ENCODE measurements at places on chromosomes 3 and 15.
A peak's percentile ranks its signal among the peaks of the same experiment; 100 is the strongest.

DNA sequence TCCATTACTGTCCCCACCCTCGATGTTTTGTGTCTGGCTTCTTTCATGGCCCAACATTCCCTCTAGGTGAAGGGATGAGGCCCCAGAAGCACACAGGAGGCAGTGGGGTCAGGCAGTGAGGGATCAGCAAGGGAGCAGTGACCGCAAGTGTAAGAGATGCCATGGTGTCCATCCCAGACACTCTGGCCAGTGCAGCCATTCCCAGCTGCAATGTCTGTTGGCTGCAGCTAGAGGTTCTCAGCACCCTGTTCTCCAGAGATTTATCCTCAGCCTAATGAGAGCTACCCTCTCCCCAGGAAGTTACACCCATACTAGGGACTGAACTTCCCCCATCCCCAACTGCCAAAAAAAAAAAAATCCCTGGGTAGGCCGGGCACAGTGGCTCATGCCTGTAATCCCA, 40.2 kb downstream of the TRANK1 start:
- DNase-seq = no peak

- DNase-seq = no peak
These were observed 161.0 kb upstream of the HES1 start for GRCh38 chr3:193974671-193975535.

- DNase-seq = no peak
These were observed 44.2 kb upstream of the PLXNA1 start for GRCh38 chr3:126938520-126939337.

DNA sequence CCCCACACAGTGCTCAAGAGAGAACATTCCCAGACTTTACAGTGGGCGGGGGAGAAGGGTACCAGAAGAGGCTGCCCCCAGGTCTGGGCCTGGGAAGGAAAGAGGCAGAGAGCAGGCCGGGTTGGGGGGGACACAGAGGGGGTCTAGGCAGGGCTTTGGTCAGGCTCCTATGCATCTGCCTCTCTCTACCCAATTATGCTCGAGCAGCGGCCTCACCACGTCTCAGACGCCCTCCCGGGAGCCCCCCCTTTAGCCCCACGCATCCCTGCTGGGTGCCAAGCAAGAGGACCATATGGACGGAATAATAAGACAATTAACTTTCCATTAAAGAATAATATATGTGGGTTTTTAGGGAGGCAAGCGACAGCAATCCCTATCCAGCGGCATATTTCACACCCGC, 32.8 kb downstream of the CACNA2D2 start:
- no peak for DNase-seq

GRCh38 chr3:163521261-163521660, 1557.0 kb downstream of the SI start:
- DNase-seq = no peak

DNA sequence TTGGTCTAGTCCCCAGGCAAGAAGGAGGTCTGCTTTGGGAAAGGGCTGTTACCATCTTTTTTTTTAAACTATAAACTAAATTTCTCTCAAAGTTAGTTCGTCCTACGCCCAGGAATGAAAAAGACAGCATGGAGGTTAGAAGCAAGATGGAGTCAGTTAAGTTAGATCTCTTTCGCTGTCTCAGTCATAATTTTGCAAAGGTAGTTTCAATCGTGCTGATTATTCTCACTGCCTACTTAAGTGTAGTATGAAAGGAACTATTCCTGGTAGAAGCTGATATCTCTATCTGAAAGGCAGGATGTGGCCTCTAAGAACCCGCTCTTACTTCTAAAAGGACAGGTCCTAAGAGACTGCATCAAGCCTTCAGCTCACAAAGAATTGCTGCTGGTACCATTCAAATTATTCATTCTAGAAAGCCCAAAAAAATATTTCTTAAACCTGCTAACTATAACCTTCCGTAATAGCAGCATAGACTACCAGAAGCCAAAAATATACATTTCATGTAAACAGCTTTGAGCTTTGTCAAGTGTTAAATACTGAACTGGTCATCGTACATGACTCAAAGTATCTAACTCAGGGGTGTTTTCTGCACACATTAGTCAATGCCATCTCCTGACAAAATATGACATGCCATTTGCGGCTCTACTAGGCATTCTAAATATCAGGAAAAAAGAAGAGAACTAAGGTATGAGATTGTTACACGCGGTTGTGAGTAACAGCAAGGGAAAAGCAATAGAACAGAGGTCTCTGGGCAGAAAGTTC, 96.0 kb upstream of the CCDC80 start:
- peak; percentile 34 for DNase-seq

DNA sequence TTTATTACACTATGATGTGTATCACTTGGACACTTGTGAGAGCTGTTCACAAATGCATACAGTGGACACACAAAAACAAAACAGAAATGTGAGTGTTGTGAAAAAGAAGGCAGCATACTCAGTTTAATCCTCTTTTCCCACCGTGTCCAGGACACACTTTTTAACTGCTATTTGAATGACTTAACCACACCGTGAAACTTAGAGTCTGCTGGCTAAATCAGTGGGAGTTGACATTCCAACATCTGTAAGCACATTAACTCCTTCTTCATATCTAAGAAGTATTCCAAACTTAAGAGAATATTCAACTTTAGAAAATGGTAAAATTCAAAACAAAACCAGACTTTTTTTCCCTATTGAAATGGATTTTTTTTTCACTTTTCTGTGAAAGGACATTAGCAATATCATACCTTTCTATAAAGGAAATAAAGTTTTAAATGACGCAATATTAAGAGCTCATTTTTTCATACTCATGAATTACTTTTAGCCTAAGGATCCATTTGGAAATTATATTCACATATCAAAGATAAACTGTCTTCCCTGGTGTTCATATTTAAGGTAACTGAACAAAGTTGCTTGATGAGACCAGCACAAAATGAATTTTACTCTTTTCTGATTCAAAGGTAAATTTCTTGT, 316.6 kb downstream of the RBMS3 start:
- DNase-seq = no peak

GRCh38 chr3:41159588-41160189, 39.6 kb upstream of the CTNNB1 start:
- peak; percentile 8 for DNase-seq

GRCh38 chr3:149122721-149123578, 6.5 kb upstream of the HPS3 start:
- DNase-seq = no peak

DNA sequence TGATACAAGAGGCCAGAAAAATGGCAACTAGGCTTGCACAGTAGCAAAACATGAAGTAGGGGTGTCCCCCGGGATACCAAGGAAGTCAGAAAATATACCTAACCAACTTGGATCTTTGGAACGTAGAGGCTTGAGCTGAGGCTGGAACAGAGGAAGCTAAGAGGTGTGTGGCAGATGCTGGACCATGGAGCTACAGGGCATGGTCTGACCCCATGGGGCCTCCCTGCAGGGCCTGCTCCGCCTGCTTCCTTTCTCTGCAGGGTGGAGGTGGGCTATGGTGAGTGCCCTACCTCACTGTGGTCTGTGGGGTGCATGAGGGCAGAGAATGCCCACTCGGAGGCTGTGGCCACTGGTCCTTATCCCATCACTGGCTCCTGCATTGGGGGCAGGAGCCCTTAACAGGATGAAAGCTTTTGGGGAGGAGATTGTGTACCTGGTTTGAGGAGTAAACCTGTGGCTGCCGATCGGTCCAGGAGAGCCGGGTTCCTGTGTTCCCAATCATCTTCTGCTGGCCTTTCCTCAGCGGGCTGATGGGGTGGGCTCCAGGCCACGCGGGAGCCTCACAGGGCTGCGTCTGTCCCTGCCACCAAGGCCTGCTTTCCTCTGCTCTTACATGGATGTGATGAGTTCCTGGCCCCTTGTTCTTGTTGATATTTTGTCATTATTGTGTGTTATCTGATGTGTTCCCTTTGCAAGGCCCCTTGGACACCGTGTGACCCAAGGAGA, 96.8 kb downstream of the OCA2 start:
- DNase-seq = no peak

DNA sequence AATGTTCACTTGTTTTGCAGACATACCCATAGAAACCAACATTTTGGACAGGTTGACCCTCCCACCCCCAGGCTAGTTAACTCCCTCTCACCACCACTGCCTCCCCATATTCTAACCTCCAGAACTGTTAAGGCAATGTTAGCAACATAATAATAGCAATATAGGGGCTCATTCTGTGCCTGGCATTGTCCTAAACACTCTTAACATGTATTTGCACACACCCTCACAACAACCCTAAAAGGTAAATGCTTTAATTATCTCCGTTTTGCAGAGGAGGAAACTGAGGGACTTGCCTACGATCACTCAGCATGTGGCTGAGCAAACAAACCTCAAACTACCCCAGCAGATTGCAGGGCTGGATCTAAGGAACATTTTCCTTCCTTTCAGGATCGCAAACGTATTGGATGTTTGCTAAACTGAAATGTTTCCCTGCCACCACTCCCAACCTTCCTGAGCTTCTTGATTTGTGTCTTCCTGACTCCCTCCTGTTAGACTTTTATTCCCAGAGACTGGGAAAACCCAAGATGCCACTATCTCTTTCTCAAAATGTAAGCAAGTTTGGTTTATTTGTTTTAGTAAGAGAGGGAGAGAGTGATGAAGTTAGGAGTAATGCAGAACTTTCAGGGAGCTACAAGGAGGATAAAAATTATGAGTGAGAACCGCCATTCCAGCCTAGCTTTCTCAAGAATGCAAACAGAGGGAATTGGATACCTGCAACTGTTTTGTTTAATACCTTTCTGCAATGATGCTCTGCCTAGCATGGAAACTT, 1.3 kb downstream of the SCG5 start:
- DNase-seq = no peak

DNA sequence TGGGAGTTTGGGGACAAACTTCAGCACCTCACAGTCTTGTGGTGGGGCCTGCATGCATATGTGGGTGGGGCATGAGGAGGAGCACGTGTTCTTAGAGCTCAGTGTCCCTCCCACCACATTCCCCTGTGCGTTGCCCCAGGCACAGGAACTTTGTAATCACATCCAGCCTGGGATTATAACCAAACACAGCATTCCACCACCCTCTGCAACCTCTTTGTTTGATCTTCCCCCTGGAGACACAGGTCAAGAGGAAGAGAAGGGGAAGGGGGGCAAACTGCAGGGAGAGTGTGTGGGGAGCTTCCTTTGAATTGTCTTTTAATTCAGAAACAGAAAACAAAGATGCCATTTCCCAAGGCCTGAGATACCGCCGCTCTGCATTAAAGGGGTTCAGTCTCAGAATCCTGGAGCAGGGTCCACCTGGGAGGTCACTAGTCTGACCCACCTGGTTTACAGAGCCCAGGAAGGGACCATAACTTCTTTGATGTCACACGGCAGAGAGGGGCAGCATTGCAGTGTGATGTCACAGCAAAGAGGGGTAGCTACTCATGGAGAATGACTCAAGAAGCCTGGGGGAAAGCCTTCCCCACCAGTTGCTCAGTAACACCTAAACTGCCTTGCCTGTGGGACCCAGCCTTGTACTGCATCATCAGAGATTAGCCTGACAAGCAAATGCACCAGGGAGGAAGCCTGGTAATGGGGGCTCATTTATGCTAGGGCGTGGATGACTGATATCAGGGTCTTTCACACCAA, 106.3 kb upstream of the RNU6-1 start:
- DNase-seq = no peak

- DNase-seq = no peak
These were observed 92.6 kb upstream of the ZBTB20 start for GRCh38 chr3:115239717-115240116.

GRCh38 chr3:49519296-49519695, 35.0 kb upstream of the BSN start:
- DNase-seq = no peak

GRCh38 chr15:58463815-58464650, 32.2 kb downstream of the LIPC start:
- DNase-seq = no peak

- DNase-seq = no peak
These were observed 2.3 kb downstream of the B4GALT4 start for GRCh38 chr3:119238363-119238762.

- DNase-seq = no peak
These were observed 393.9 kb upstream of the MCTP2 start for GRCh38 chr15:93837450-93837849.

DNA sequence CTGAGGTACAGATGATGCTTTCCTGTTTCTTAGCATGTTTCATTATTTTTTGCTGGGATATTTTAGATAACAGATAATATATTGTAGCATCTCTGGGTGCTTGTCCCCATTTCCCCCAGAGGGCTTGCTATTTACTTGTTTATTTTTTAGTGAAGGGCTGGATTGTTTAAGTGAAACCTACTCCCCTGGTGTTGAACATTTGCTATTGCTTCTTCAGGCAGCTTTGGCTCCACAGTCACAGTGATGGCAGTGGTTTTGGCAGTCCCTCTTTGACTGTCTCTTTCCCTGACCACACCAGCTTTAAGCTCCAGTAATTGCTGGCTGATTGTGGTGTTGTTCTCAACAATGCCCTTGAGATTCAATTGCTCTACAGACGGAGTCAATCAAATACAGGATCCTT, 128.9 kb downstream of the KLF13 start:
- DNase-seq = no peak

- no peak for DNase-seq
These were observed 4.8 kb downstream of the MYO5C start for GRCh38 chr15:52290800-52291199.

- DNase-seq = no peak
These were observed 23.7 kb downstream of the SRPRB start for GRCh38 chr3:133829310-133829707.

- DNase-seq = no peak
These were observed 98.1 kb downstream of the SSR3 start for GRCh38 chr3:156456771-156457224.

DNA sequence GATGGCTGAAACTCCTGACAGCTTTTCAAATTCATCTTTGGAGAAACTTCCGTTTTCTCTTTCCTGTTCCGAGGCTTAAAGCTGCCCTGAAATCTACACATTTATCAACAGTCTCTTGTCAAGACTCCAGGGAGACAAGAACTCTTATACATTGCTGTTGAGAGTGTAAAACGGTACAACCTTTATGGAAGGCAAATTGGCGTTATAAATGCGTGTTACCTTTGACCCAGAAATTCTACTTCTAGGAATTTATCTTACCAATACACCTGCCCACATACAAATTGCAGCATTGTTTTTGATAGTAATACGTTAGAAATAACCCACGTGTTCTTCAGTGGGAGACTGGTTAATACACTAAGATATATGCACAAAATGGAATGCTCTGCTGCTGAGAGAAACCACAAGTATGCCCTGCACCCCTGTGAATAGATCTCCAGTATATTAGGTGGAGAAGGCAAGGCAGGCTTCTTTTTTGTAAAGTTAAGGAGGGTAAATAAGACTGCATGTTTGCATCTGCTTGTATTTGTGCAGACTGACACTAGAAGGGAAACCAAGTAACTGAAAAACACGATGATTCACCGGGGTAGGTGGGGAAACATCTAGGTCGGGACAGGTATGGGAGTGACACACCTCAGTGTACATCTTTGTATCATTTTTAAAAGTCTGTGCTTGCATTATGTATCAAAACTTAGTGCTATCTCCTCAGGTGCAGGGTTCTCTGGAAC, 97.5 kb downstream of the IGF1R start:
- DNase-seq = no peak

Data from activated CD4-positive, alpha-beta T cell treated with anti-CD3 and anti-CD28 coated beads, Interleukin-2, Interleukin-6, amounts not matched to agents 100 ng/mL and 50 ng/mL, durations not matched to agents 16 hours and 8 hours (primary cell).